ENCODE measurements at places on chromosomes 5 and 9.

DNA sequence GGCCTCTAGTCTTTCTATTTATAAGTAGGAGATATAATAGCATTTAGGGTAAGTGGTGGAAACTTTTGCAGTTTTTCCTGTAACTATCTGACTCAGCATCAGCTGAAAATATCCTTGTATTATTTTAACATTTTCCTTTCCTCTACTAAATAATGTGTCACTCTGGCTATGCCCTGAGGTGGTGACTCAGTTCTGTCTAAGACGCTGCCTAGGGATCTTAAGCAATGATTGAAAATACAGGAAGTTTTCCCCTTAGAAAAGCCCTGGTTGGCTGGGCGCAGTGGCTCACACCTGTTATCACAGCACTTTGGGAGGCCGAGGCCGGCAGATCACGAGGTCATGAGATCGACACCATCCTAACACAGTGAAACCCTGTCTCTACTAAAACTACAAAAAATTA is 9.3 kb upstream of the EDIL3 start:
- no peak for DNase-seq

DNA sequence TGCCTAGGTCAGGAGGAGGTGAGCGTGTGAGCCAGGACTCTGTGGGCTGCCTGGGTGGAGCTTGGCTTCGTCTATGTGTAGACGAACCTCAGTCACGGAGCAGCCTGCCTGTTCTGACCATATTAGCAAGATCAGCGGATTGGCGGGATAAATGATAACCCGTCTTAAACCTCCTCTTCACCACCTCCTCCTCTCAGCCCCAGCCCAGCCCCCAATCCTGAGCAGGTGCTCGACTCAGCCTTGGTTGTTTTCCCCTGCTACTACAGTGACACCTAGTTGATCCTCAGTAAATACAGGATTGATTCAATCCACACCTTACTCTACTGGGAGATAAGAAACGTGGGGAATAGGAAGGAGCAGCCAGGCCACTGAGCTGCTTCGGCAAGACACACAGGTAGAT is 286.1 kb downstream of the IRX2 start:
- DNase-seq = no peak

DNA sequence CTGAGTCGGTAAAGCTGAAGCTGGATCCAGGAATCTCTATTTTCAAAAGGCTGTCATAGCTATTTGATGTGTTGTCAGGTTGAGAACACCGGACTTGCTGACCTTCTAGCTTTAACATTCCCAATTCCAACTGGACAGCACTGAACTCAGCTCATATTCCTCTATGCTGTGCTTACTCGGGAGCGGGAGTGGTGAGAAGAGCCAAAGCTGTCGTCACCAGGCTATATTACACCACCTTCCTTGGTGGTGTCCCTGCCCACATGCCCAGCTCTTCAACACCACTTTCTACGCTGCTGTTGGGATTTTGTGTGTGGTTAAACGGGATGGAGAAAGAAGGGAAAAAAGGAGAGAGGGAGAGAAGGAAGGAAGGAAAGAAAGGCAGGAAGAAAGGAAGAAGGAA is 653.6 kb downstream of the RAB3C start:
- no peak for DNase-seq

GRCh38 chr5:132425009-132425937 is 55.8 kb downstream of the SLC22A5 start:
- DNase-seq = no peak

DNA sequence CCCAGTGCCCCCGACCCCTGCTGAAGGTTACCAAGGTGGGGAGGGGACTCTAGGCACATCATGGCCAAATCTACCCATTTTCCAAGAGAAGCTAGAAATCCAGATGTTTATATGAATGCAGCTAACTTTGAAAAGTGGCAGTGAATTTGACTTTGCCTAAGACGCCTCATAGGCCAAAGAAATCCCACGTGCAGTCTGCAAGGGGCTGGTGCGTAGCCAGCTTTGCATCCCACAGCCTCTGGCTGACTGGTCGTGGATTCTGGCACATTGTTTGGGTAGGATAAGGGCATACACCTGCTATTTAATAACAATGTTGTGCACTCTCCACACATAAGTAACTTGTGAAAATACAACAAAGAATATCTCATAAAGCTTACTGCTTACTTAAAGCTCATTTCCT is 3.5 kb upstream of the GADD45G start:
- DNase-seq = no peak

- DNase-seq = no peak
Measured at GRCh38 chr5:144406442-144406841, 235.8 kb downstream of the KCTD16 start.

GRCh38 chr5:141492168-141492885 is 3.4 kb downstream of the PCDHGC5 start:
- DNase-seq = no peak

- DNase-seq = no peak
Measured at GRCh38 chr5:1130218-1130946, 18.5 kb upstream of the SLC12A7 start.

DNA sequence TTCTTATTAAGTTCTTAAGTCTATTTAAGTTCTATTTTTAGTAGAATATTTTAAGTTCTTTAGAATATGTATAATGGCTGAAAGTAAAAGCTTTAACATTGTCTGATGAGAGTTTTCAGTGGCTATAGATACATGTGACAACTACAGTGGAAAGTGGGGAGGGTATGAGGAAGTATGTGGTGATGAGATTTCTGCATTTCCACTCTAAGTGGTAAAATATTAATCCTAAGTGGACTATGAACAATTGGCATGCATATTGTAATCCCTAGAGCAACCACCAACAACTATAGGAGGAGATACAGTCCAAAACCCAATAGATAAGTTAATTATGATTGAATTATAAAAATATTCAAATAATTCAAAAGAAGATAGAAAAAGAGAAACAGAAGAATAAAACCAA is 183.6 kb downstream of the GADD45G start:
- DNase-seq = no peak

GRCh38 chr9:88391236-88391635 is 3.0 kb downstream of the SPIN1 start:
- DNase-seq = no peak

- no peak for DNase-seq
Measured at GRCh38 chr9:99537996-99538395, 283.7 kb upstream of the NR4A3 start.
